ENCODE measurements at places on chromosomes 3 and 15.

- no peak for DNase-seq
Measured at GRCh38 chr15:38885471-38885952, 320.9 kb upstream of the RASGRP1 start.

- no peak for DNase-seq
Measured at GRCh38 chr3:130300888-130301287, 44.6 kb upstream of the COL6A5 start.

DNA sequence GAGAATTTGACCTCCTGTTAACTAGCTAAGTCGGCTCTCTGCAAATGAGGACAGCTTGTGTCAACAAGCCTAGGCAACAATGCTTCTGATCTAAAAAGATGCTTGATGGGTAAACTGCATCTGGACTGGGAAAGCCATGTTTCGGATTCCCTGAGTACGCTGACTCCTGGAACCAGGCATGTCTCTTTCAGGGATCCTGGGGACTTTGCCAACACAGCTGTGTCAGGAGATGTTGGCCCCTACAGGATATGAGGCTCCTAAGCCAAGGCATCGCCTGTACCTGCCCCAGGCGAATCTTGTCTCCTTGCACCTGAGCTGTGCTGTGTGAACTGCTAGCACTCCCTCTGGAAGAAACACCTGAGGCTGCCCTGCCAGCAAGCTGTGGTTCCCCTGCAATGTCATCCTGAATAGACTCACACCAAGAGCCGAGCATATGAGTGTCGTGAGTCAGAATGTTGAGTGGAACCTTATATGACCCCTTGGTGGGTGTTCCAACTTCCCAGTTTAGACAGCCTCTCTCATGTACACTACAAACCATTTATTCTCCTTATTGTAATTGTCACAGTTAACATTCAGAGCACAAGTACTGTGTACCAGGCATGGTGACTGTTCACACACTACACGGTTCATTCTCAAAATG lies 17.0 kb downstream of the EOGT start:
- no peak for DNase-seq

- no peak for DNase-seq
Measured at GRCh38 chr15:32956711-32957110, 237.8 kb downstream of the FMN1 start.

DNA sequence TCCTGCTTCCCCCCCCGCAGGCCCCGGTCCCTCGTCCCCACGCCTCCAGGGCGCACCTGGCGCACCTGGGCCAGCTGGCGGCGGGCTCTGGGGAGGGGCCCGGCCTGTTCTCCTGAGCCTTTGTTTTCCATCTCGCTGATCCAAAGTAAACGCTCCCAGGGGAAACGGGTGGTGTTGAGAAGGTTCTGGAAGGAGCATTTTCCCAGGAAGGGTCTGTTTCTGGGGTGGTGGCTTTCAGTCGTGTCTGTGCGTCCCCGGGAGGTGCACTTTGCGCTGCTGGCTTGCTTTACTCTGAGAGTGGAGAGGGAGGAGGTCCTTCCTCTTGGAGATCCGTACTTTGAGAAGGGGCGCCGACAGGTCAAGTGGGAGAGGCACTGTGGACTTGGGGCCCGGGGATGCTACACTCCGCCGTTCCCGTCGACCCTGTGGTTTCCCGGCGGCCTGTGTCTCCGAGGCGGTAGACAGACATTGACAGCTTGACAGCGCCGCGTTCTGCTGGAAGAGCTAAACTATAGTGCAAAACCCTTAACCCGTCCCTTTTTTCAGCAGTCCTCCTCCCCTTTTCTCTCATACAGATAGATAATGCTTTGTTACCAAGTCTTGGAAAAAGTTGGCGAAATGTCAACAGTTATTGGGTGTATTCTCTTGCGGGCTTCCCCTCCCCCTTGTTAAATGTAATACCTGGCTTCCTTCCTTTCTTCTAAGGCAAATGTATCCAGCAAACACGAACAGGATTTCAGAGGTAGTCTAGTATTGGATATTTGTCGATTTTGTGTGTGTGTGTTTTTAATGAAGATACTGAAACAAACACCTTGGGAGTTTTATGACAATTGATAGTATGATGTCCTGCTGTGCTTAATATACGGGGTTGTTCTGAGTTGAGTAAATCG lies 6.5 kb downstream of the TPM1 start:
- DNase-seq: peak; percentile 72

DNA sequence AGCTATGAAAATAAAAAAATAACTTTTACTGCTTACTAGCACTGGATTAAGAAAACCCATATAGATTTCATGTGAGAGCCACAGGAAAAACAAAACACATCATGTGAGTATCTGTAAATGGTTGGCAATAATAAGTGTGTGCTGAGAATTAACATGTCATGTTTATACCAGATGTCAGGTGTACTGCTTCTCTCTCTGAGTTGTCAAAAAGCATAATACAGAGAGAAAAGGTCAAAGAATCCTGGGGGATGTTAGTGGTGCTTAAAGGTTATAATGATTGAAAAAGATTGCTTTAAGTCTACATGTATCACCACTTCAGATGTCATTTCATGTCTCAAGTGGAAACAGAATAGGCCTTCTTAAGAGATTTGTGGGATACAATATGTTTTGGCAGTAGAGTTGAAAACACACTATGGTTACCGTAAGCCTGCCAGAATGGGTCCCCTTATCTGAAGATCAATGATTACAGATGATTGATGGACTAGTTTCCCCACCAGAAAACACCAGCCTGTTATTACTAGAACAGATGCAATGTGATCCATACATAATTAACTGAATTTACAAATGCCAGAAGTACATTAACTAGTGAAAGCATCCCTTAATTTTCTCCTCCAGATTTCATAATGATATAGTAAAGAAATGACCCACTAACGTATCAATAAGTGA lies 204.1 kb downstream of the CNTN3 start:
- DNase-seq: no peak

GRCh38 chr3:137039570-137039969 lies 81.8 kb downstream of the IL20RB start:
- DNase-seq: no peak

DNA sequence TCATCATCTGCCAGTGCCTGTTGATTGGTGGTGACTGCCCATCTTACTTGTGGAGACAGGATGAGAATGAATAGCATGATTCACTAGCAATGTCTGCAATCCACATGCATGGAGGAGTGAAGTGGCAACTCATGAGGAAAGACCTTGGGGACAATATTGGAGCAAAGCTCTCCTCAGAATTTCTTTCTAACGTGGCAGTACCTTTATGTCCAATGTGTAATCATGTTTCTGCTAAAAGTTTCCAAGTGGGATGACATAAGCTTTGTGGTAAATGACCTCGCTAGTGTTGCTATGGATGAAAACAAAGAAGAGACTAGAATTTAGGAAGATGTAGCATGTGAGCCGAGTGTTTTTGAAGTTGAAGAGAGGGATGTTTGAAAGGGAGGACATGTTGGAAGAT lies 117.8 kb downstream of the CPNE4 start:
- DNase-seq: no peak

DNA sequence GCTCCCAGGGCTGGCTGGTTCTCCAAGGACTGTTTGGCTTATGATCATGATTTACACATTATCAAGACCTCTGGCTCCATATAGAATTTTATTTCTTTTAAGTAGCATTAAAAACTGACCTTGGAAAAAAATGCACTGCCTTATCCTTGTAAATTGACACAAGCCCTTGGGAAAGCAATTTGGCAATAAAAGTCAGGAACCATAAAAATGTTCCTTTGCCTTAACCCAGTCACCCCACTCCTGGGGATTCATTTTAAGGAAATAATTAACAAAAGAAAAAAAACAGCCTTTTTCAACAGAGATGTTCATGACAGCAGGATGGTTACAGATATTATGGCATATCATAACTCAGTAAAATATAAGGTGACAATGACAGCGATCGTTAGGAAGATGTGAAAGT lies 51.6 kb upstream of the NR2E3 start:
- DNase-seq: no peak

GRCh38 chr3:175672119-175672689 lies 813.1 kb downstream of the NAALADL2 start:
- no peak for DNase-seq

GRCh38 chr3:136883967-136884720 lies 22.1 kb downstream of the NCK1 start:
- no peak for DNase-seq

GRCh38 chr3:33718595-33718907 lies 497 bp upstream of the CLASP2 start:
- DNase-seq: no peak
